Tracheal epithelial cell (primary cell): ENCODE measurements at places on chromosomes 7 and 10. TPM values are rescaled to one million over a fixed set of nuclear protein-coding genes. Genes with fewer than 3 reads are reported as not detected.

Gene MYL10
- not detected in 2 replicates for total RNA-seq

Gene IFIT1
- total RNA-seq = 3.4 TPM in 1 of 2 replicates, not detected in the other

Gene NKX2-3
- total RNA-seq = not detected in 2 replicates

Gene SLC26A3
- total RNA-seq = not detected in 2 replicates

Gene RINT1
- total RNA-seq = 8.0 and 11.1 TPM in 2 replicates

Gene ITGA8
- total RNA-seq = not detected in 2 replicates

Gene AKR1D1
- total RNA-seq = not detected in 2 replicates

Gene CYP17A1
- total RNA-seq = not detected in 2 replicates

Gene IGF2BP3
- 7.5 and 26.0 TPM in 2 replicates for total RNA-seq

Gene MSANTD7
- total RNA-seq = 15.2 and 17.7 TPM in 2 replicates

Gene KBTBD2
- 42.0 and 49.9 TPM in 2 replicates for total RNA-seq

Gene CLDN4
- total RNA-seq = 60.3 and 251 TPM in 2 replicates

Gene RARRES2
- total RNA-seq = 0.21 and 9.2 TPM in 2 replicates

Gene CLCN1
- total RNA-seq = under 0.01 TPM in 1 of 2 replicates, not detected in the other

Gene ALKBH4
- total RNA-seq = 13.6 and 15.9 TPM in 2 replicates

Gene CALHM1
- not detected in 2 replicates for total RNA-seq

Gene CLRN3
- not detected in 2 replicates for total RNA-seq

Gene STEAP4
- 2.1 and 5.1 TPM in 2 replicates for total RNA-seq

Gene HHEX
- 0.43 and 0.72 TPM in 2 replicates for total RNA-seq

Gene PKD2L1
- total RNA-seq = not detected in 2 replicates

Gene C10orf53
- not detected in 2 replicates for total RNA-seq

Gene CBLL1
- 10.4 and 12.4 TPM in 2 replicates for total RNA-seq

Gene SP4
- 4.5 and 10.1 TPM in 2 replicates for total RNA-seq

Gene GSDME
- 51.8 and 54.0 TPM in 2 replicates for total RNA-seq

Gene LRRD1
- not detected in 2 replicates for total RNA-seq

Gene CH25H
- total RNA-seq = under 0.01 TPM in 1 of 2 replicates, not detected in the other
